CD4-positive, alpha-beta memory T cell (primary cell): ENCODE measurements at places on chromosomes 1 and 21. TPM values are rescaled to one million over a fixed set of nuclear protein-coding genes. Genes with fewer than 3 reads are reported as not detected.

- H3K4me3 ChIP-seq: no peak overlapping the region
- H3K27me3 ChIP-seq: peaks cover 13% of the 10 kb centered on the region
- no peak overlapping the region for H3K27ac ChIP-seq
- H3K4me1 ChIP-seq: peaks cover 5% of the 10 kb centered on the region
- no peaks in the 10 kb centered on the region for H3K36me3 ChIP-seq
These were observed 3.1 kb downstream of the MIXL1 start for GRCh38 chr1:226226601-226227000.

DNA sequence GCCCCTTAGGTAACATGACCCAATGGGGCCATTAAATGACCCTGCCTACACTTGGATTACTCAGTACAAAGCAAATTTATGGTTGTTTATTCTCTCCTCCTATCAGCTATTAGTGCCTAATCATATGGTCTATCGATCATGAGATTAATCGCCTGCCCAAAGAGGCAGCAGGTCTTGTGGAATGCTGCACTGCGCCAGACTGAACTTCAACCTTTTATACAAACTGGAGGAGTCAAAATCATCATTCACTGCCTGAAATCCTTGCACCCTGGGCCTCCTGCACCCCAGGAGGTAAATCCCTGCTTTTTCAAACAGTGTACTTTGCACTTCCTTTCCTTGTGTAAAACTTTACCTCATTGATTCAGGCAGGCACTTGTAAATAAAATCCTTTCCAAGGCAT, 69.7 kb downstream of the NFIA start:
- no peak overlapping the region for H3K4me3 ChIP-seq
- DNase-seq: no peak
- H3K4me1 ChIP-seq: no peaks in the 10 kb centered on the region
- H3K36me3 ChIP-seq: no peaks in the 10 kb centered on the region
- H3K27ac ChIP-seq: no peak overlapping the region

DNA sequence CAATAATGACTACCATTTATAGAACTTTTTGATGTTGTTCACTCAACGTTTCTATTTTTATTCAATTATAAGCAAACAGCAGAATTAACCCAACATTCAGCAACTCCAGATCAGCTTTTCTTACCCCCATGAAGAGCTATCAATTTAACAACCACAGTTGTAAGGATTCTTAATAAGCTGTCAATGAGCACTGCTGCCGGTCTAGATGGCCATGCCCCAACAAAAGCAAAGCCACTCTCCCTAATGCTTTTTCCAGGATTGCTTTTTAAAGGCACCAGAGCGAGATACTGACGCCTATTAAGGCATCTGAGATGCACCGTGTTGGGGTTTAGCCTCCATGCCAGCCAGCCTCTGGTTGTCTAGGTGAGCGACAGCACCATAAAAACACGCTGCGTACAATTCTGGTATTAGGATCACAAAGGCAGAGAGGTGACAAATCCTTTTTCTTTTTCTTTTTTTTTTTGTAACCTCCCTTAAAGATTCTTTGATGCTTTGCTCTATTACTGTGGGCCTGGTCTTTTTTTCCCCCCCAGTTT, 39.5 kb downstream of the PTPRC start:
- H3K4me1 ChIP-seq: peaks cover 94% of the 10 kb centered on the region
- peak overlapping the region; percentile 29 for H3K4me3 ChIP-seq

- H3K27ac ChIP-seq: no peak overlapping the region
- no peak for DNase-seq
- H3K36me3 ChIP-seq: no peaks in the 10 kb centered on the region
- no peaks in the 10 kb centered on the region for H3K4me1 ChIP-seq
These were observed 68.4 kb downstream of the EPHB2 start for GRCh38 chr1:22778862-22779520.

- no peak for DNase-seq
- no peak overlapping the region for H3K27ac ChIP-seq
- H3K4me1 ChIP-seq: peaks cover 16% of the 10 kb centered on the region
- H3K27me3 ChIP-seq: no peaks in the 10 kb centered on the region
- no peaks in the 10 kb centered on the region for H3K36me3 ChIP-seq
These were observed 97.8 kb upstream of the HNRNPU start for GRCh38 chr1:244962130-244962529.

Gene E2F2
- polyA plus RNA-seq: 0.69 TPM

- no peak overlapping the region for H3K4me3 ChIP-seq
- DNase-seq: no peak
- no peaks in the 10 kb centered on the region for H3K27me3 ChIP-seq
- H3K36me3 ChIP-seq: no peaks in the 10 kb centered on the region
- H3K27ac ChIP-seq: no peak overlapping the region
- H3K4me1 ChIP-seq: no peaks in the 10 kb centered on the region
These were observed 129.9 kb downstream of the SLC30A10 start for GRCh38 chr1:219798283-219799030.

DNA sequence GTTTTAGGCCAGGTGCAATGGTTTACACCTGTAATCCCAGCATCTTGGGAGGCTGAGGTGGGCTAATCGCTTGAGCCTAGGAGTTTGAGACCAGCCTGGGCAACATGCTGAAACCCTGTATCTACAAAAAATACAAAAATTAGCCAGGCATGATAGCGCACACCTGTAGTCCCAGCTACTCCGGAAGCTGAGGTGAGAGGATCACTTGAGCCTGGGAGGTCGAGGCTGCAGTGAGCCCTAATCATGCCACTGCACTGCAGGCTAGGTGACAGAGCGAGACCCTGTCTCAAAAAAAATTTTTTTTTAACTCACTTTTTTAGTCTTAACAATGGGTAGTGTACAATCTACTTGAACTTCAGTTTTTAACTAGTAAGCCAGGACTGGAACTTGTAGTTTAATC, 137.5 kb downstream of the HS2ST1 start:
- no peaks in the 10 kb centered on the region for H3K27me3 ChIP-seq
- no peak for DNase-seq
- no peak overlapping the region for H3K4me3 ChIP-seq
- no peaks in the 10 kb centered on the region for H3K36me3 ChIP-seq
- H3K4me1 ChIP-seq: no peaks in the 10 kb centered on the region

- peaks cover 3% of the 10 kb centered on the region for H3K4me1 ChIP-seq
- DNase-seq: no peak
- no peaks in the 10 kb centered on the region for H3K36me3 ChIP-seq
- H3K4me3 ChIP-seq: no peak overlapping the region
- no peak overlapping the region for H3K27ac ChIP-seq
These were observed 31.0 kb upstream of the TADA1 start for GRCh38 chr1:166907051-166907450.

DNA sequence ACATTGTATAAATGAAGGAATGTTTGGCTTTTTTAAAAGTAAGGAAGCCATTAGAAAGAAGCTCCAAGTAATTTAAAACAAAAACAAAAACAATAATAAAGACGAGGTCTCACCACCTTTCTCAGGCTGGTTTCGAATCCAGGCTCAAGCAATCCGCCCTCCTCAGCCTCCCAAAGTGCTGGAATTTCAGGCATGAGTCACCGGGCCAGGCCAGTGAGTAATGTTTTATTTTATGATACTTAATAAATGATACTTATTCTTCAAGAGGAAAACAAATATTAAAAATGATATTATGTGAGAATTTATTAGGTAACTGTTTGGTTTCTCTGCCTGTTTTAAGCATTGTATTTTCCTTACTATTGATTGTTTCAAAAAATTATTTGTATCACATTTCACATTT, 201.4 kb upstream of the BRINP3 start:
- H3K27me3 ChIP-seq: no peaks in the 10 kb centered on the region
- DNase-seq: no peak
- no peaks in the 10 kb centered on the region for H3K36me3 ChIP-seq
- H3K27ac ChIP-seq: no peak overlapping the region
- H3K4me1 ChIP-seq: no peaks in the 10 kb centered on the region

DNA sequence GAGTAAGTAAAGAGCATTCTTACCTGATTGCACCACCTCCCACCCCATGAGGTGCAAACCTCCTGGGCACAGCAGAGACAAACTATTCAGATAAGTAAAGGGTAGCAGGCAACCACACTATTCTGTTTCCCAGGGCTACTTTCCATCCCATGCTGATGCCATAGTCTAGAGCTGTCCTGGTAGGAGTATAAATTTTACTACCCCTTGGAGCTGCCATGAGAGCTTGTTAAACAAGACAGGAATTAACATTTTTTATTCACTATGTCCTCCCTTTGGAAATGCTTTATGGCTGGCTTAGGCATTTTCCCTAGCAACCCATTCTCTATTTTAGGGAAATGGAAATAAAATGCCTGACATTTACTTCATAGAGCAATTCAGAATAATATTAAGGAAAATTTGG, 324.6 kb upstream of the USP25 start:
- DNase-seq: no peak
- no peak overlapping the region for H3K27ac ChIP-seq
- H3K4me1 ChIP-seq: no peaks in the 10 kb centered on the region

- no peaks in the 10 kb centered on the region for H3K27me3 ChIP-seq
- peaks cover 10% of the 10 kb centered on the region for H3K36me3 ChIP-seq
- no peak overlapping the region for H3K27ac ChIP-seq
- H3K4me3 ChIP-seq: no peak overlapping the region
These were observed 15.7 kb upstream of the DMRTA2 start for GRCh38 chr1:50438945-50439344.

- no peaks in the 10 kb centered on the region for H3K36me3 ChIP-seq
- no peaks in the 10 kb centered on the region for H3K4me1 ChIP-seq
- no peaks in the 10 kb centered on the region for H3K27me3 ChIP-seq
- DNase-seq: no peak
- H3K4me3 ChIP-seq: no peak overlapping the region
These were observed 190.9 kb upstream of the ADGRL4 start for GRCh38 chr1:79197421-79197820.

GRCh38 chr1:18629659-18630510, 761 bp upstream of the PAX7 start:
- no peaks in the 10 kb centered on the region for H3K36me3 ChIP-seq
- H3K27ac ChIP-seq: no peak overlapping the region
